ENCODE measurements at places on chromosomes 16 and 17.

DNA sequence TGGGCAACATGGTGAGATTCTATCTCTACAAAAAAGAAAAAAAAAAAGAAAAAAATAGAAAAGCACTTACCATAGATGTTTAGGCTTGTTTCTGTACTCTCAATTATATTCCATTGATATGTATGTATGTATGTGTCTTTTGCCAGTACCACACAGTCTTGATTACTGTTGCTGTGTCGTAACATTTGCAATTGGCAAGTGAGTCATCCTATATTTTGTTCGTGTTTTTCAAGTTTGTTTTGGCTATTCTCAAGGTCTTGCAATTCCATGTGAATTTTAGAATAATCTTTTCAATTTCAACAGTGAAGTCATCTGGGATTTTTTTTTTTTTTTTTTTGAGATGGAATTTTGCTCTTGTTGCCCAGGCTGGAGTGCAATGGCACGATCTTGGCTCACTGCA is 19.3 kb downstream of the SPECC1 start:
- DNase-seq, result no peak

GRCh38 chr16:28063591-28064061 is at the start of gene GSG1L:
GSG1L (minus strand) TSS chr16:28063714; CDS start chr16:28063424, 290 bp downstream.
- DNase-seq, result no peak

DNA sequence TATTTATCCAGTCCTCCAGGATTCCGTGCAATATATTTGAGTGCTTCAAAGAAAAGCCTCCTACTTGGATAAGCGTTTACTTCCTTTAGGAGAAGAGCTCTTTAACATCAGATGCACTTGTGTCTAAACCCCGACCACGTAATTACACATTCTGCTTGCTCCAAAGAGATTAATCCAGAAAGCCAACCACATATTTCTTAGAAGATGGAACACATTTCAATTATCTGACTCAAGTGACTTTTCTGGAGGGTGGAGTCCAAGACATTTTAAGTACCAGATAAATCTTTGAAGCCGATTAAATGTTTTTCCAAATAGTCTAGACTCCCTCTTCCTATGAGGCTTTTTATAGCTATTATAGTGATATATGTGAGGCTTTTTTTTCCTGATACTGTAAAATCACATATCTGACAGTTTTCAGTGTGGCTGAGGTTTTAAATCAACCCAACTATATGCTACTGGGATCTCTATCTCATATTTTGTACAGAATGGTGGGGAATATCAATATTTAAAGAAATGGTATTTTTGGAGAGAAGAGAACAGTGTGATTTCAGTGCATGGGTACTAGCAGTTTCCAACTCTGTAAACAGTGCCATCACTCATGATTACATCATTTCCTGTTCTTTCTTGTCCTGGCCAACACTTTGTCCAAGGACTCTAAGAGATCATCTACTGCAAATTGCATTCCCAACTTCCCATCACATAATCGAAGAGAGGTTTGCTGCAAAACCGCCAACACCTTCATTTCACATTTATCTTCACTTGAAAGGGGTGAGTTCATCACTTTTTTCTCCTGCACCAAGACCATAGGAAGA is 192.4 kb upstream of the HSBP1 start:
- DNase-seq, result no peak

- DNase-seq, result no peak
Observed at GRCh38 chr16:63372815-63373214, 1336.6 kb upstream of the CDH8 start.

- no peak for DNase-seq
Observed at GRCh38 chr17:73733517-73733916, 89.3 kb upstream of the SDK2 start.

DNA sequence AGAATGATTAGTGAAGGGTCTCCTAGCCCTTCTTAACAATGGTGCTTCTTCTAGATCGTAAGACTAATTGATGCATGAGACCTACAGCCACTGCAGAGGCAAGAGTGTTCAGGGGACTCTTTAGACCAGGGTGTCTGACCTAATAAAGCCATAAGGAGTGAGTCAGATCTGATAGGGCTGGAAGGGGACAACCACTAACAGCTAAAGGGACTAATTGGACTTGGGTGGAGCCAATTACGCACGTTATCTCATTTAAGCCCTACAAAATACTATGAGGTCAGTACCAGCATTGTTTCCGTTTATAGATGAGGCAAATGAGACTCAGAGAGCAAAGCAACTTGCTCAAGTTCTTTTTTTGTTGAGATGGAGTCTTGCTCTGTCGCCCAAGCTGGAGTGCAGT is 14.5 kb upstream of the RNF222 start:
- no peak for DNase-seq

DNA sequence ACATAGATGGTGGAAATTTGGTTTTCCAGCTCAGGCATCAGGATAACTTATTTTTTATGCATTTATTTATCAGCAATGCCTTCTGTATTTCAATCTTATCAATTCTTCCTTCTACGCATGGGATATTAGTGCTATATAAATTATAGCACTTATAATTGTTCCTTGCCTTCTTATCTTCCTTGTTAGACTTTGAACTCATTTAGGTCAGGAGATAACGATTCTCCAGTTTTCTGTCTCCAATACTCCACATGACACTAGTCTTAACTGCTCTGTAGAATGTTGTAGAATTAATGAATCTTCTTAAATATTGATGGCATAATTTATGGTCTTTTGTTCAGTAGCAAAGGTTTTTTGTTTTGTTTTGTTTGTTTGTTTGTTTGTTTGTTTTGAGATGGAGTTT is 10.7 kb upstream of the BCO1 start:
- DNase-seq, result no peak

GRCh38 chr16:62602790-62603189 is 566.6 kb upstream of the CDH8 start:
- DNase-seq, result no peak
